Stimulated activated CD4-positive, alpha-beta T cell treated with anti-CD3 and anti-CD28 coated beads, Interleukin-1b, Interleukin-23, amount 100 ng/mL, for 1 hour (primary cell): ENCODE measurements at places on chromosomes 1 and 21.

GRCh38 chr1:97192872-97193572 lies 471.4 kb downstream of the PTBP2 start:
- DNase-seq: no peak

DNA sequence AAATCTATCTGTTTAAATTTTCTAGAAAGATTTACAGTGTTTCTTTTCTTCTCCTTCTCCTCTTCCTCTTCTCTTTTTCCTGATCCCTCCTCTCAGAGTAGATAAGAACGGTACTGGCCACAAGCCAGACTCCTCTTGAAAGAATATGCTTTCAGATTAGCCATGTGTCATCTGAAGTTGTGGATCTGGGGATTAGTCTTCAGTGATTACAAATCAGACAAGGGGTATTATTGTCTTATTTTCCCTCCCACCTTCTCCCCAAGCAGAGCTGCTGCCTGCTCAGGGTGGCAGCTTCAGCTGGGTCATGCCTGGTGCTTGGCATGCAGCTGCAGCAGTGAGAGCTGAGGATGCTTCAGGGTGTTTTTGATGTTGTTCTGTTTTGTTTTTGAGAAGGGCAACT lies 42.7 kb downstream of the SGIP1 start:
- no peak for DNase-seq

DNA sequence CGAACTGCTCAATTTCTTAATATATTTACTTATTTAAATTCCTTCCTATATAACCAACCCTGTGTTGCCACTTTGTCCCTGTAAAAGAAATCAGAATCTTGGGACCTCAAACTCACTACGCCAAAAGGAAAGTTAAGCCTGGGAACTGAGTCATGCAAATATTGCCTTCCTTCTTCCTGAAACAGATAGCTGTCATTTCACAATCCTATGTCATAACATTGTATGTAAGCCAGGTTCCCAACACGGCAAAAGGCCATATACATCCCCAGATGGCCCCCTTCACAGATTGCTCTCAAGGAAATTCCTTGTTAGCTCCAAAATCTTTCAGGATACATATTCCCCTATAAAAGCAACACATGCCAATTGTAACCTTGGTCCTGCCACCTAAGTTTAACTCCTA lies 39.7 kb downstream of the C21orf91 start:
- DNase-seq: no peak

DNA sequence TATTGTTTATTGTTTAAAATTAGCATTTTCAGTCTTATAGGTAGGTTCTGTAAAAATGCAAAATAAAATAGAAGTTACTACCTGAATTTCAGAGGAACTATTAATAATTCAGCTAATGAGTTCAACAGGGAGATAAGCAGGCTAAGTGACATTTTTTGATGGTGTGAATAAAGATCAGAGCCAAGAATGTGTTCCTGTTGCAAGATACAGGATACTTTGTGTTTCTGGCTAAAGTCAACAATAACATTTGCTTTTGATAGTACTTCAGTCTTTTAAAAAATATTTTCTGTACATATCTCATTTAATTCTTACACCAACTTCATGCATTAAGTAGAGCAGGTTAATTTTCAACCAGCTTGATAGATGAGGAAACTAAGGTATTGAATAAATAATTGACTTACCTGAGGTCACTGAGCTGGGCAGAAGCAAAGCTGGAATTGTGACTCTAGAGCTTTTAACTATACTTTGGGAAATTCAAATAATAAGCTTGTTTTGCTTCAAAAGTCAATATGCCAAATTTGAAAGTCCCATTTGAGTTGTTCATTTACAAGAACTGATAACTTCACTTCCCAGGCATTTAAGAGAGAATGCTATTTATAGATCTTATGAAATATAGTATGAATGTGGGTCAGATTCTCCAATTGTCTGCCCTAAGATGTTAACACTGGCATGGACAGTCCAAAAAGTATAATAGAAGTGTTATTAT lies 6.0 kb downstream of the GORAB start:
- DNase-seq: no peak
